ENCODE measurements at places on chromosomes 13 and 19.

DNA sequence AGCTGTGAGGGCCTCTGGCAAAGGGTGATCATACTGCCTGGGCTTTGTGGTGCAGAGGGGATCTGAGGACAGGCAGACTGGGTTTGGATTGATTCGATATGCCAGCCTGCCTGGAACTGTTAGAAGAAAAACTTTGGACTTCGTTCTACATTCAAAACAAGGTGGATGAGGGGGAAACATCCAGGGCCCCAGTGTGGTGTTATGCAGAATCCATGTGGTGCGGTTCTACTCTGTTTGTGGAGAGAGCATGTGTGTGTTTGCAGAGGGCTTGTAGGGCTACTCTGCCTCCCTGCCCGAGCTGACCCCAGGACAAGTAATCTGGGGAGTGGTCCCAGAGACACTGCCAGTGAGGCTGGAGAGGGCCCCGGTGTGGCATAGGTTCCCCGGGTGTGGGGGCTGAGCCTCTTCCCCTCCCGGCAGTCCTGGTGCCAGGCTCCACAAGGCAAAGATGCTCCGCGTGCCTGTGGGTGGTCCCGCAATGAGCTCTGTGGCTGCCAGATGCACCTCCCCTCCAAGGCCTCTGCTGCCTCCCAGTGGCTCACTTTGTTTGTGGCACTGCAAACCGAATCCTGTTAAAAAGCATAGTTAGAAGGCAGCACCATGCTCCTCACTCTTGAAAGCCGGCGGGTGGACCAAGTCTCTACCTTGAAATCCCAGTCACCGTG, 22.3 kb upstream of the TFDP1 start:
- DNase-seq, result no peak

DNA sequence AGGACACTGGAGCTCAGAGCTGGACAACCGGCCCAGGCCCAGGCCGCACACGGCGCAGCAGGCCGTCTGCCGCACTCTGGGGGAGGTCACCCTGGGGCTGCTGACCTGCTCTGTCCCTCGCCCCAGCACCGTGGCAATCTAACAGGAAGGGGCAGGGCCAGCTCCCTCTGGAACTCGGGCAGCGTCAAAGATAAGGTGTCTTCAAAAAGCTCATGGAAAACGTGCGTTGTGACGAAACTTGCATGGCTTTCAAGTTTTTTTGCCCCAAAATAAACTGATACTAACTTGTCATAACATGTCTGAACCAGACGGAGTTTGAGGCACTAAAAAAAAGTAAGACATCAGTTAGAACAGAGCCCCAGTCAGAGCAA, 12.2 kb upstream of the ATP8B3 start:
- no peak for DNase-seq

GRCh38 chr13:71325556-71325955, 541.4 kb downstream of the DACH1 start:
- no peak for DNase-seq

DNA sequence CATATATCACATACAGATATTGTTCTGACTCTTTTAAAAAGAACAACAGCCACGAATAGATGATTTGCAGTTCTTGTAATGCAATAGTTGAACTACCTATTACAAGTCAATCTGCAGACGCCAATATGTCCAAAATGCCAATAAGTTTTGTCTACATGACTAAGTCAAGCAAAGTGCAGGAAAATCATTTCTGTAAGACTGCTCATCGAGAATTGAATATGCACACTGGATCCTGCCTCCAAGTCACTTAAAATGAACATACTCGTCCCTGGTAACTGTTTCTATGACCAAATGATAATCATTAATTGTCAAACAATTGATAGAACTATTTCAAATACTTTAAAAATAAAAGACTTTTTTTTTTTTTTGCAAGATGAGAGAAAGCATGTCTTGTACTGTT, 375.6 kb downstream of the ITGBL1 start:
- no peak for DNase-seq

DNA sequence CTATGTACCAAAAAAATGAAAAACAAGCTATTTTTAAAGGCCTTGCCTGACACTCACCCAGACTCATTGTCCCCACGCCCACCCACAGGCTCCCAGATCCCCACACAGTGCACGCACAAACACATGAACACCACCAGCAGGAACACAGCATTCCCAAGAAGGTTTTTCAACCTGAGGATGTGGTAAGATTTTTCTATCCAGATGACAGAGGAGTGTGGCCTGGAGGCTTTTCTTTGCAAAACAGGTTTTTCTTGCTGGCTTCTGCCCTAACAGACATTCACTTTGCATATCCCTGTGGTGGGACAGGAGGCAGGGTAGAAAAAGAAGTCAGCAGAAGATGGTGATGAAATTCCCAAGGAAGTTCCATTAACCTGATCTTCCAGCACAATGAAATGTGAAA, 97.8 kb downstream of the KLF12 start:
- no peak for DNase-seq

DNA sequence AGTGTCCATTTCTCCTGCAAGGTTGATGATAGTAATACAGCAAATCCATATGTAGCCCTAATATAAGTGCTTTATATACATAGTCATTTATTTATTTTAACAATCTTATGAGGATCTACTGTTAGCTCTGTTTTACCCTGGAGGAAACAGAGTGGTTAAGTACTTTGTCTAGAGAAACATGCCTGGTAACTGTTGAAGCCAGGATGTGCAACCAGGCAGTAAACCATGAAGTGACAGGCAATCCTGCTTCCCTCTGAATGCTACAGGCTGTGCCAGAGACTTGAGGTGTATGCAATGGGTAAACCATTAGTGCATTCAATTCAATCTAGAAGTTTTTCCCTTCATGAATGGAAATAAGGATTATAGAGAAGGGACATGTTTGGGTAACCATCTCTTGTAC, 911.0 kb downstream of the PCDH17 start:
- no peak for DNase-seq

DNA sequence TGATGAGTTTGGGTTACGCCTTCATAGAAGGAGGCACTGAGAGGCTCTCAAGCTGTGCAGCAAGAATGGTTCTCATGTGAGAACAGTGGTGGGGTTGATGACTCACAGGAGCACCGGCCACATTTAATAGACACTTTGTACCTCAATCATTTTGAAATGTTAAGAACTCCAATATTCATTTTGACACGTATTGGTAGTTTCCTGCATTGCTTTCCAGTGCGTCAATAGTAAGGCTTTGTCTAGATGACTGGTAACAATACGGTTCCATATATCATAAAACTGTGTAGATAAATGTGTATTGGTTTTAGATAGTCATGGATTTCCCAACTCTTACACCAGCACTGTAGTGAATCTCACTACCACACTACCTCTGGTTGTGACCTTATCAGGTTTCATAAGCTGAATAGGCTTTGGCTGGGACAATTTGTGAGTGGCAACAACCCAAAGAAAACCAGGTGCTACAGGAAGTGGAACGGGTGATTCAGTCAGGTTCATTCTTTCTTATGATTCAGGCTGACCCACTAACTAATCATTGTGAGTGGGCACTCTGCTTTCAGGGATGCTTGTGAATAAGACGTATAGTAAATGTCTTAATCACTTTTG, 362.6 kb downstream of the KLF5 start:
- DNase-seq, result peak; percentile 7

DNA sequence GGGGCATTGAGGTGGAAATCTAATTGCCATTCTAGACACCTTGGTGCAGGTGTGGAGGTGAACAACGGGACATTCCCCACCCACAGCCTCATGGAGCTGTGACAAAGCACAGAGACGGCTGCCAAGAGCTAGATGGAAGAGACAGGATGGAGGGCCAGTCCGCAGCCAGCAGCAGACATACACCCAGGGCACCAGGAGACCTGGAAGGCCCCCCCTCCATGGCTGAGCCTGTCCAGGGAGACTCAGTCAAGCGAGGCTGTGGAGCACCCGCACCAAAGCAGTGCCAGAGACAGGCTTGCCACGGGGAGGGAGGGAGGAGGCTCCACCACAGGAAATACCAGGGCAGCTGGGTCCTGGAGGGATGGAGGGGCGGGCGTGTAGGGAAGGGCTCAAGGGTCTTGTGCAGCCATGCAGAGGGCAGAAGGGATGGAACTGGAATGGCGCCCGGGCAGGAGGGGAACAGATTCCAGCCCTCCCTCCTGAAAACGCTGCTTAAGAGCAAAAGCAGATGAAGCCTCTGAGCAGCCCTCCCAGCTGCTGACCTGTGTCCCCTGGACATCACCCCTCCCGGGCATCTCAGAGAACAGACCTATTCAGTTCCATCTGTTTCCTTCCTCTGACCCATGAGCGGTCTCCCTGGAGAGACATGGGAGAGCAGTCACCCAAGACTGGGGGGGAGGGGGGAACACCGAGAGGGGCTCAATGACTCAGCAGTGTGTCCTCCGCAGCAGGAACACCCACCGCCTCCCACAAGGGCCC, 14.4 kb downstream of the EPS15L1 start:
- DNase-seq, result no peak

DNA sequence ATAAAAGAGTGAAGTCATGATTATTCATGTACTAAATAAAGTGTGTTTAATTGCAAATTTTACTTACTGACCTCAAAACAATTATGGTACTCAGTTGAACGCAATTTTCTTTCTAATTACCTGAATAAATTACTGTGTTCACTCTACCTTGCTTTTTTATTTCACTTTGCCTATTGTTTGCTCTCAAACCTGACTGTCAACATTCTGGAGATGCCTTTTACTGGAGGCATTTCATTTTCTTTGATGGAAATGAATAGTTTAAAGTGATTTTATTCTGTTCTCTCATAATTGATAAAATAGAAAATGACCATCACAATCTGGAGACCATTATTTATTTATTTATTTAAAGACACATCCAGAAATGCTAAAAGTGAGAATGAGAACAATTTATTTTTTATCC, 811.5 kb upstream of the ATXN8OS start:
- DNase-seq, result no peak

DNA sequence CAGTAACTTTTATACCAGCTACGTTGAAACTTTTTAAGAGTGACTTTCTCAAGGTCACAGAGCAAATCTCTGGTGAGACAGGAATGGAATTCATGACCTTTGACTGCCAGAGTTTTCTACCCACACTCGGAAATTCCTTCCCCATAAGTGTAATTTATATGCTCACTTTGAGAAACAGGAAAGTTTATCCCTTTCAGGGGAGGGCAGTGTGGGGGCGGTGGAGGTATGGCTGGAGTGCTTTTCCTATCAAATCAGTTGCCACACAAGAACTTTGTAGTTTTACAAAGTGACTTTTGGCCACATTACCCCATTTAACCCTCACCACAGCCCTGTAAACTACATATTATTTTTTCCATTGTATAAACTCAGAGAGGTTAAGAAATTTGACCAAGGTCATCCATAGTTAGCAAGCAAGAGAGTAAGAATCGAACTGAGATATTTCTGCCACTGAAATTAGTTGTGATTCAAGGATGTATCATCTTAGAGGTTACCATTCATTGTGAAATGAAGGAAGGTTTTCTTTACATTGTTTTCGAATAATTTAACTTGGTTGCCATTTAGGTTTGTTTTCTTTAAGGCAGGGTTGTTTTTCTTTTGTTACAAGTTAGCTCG, 5.9 kb downstream of the KLF12 start:
- no peak for DNase-seq

GRCh38 chr13:92136449-92137155, 738.2 kb downstream of the GPC5 start:
- no peak for DNase-seq

DNA sequence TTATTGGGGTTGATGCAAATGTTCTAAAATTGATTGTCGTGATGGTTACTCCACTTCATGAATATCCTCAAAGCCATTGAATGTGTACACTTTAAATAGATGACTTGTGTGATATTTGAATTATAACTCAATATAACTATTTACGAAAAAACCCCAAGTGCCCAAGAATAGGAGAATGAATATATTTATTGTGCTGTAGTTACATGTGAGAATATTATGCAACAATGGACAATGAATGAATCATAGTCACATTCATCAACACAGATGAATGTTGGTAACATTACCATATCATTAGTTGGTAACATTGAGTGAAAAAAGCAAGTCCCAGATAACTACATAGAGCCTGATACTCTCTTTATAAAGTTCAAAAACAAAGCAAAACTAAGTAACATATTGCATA, 127.8 kb upstream of the UBL3 start:
- no peak for DNase-seq

GRCh38 chr19:48271531-48272151, 1.8 kb downstream of the ZNF114 start:
- no peak for DNase-seq

- DNase-seq, result no peak
Measured at GRCh38 chr19:7783991-7784423, 21.0 kb downstream of the CLEC4M start.

DNA sequence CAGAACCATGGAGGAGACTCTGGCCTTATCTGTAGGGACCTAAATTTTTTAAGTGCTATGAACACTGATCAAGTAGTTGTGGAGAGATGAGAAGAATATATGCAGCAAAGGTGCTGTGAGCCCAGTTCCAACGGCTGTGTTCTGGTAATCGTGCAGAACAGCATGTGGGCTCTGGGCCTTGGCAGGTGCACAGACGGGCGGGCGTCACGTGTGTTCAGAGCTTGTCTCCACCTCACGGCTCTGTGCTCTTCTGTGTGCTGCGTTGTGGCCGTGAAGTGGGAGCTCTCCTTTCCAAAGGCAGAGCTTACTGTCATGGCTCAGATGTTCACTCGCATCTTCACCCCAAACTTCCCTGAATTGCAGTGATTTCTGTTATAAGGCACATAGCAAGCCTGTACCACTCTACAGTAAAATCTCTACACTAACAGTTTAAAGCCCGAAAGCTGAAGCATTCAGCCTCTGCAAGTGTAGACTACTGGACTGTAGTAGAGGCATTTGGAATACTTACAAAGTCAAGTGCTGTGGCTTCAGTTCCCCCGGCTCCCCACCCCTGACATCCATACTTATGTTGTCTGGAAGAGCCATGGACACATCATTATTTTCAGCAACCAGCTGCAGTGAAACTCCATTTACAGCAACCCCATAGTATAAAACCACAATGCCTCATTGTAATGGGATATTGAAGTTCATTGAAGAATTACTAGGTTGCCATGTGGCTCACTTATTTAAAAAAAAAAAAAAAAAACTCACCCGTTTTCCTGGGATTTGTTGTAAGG, 27.5 kb upstream of the TEX29 start:
- DNase-seq, result no peak

DNA sequence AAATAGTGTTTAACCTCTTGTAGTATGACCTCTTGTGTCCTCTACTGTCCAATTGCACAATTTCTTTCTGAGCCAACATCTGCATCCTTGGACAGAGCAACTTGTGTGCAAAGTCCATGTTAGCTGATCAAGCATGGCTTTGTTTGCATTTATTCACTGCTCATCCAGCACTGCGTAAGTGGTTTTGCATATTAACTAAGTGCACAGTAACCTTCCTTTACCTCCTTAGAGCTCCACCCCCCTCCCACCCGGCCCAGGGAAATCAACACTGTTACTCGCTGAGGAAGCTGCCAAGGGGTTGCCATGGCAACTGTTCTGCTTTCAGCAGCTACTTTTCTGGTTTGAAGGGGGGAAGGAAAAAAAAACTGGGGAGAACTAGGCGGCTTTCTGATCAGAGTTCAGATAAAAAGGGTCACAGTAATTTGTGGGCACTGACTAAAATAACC, 153.5 kb upstream of the KLF12 start:
- DNase-seq, result no peak

- no peak for DNase-seq
Measured at GRCh38 chr19:43460362-43461016, 4.9 kb downstream of the LYPD3 start.
